ENCODE measurements at places on chromosomes 2 and 18.

DNA sequence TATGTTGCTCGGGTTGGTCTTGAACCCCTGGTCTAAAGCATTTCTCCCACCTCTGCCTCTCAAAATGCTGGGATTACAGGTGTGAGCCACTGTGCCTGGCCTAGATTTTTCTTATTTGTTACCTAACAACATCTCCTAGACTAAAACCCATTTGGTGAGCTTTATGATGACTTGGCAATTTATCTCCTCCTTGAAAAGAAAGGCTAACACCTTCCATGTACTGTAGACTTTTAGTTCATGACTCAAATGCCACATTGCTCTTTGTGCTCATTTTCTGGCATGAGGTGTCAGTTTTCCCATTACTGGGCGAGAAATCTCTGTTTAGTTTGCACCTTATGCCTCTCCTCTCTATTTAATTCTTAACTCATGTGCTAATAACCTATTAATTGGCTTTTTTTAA is 12.3 kb upstream of the SERPINB5 start:
- DNase-seq, result no peak

- no peak for DNase-seq
These were observed 7.6 kb downstream of the NMUR1 start for GRCh38 chr2:231522418-231523180.

GRCh38 chr18:59041819-59042815 is 97.6 kb upstream of the SEC11C start:
- peak; percentile 82 for DNase-seq

- no peak for DNase-seq
These were observed 562 bp downstream of the CENPA start for GRCh38 chr2:26786207-26787028.

DNA sequence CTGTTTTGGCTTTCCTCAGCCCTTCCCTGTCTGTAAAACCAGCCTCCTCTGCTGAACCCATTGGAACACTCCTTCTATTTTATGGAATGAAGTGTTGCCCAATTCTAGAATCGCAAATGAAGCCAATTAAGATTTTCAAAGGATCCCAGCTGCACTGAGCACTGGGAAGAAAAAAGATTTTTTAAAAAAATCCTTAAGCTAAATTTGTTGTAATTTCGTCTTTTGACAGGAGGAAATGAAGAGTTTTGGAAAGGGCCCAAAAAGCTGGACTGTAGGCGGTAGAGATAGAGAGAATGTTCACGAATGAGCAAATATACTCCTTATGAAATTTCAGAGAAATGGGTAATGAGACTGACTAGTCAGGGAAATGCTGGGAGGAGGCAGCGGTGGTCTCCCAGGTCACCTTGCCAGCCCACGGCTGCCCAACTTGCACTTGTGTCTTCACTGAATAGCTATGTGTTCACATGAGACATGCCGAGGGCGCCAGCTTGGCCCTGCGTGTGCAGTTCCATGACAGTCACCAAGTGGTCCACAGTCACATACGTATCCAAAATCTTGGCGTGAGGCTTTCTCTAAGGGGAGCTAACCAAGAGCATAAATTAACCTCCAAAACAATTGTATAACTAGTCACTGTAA is 69.9 kb downstream of the SGPP2 start:
- DNase-seq, result no peak

DNA sequence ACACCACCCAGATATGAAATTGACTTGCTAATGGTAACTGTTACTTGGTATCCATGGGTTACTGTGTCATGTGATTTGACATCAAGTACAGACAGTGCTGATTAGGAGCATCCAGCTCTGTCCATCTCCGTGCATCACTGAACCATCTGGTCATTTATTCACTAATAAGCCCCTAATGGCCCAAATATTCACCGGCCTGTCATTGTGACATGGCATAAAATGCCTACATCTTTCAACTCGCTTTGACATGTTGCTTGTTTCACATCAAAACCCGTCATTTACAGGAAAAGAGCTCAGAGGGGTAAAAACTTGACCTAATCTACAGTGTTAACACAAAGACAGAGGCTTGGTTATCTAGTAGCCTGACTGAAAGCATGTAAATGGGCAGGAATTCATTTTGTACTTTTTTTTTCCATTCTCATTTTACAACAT is 308.9 kb upstream of the ATP5MC3 start:
- no peak for DNase-seq

DNA sequence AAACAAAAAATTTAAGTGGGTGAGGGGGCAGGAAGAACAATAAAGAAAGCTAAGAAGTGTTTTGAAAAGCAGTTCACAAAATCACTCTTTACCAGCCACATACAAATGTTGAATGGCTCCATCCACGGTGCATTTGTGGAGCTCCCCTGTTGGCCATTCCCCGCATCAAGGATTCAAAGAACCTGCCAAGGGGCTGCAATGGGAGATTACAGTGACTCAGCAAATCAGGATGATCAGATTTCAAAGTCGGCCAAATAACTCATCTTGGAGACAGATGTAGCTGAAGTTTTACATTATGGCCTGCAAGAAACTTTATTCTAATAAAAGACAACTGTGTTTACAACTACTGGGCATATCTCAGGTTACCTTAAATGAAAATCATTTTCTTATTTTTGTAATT is 26.9 kb downstream of the COL4A3 start:
- DNase-seq, result no peak

DNA sequence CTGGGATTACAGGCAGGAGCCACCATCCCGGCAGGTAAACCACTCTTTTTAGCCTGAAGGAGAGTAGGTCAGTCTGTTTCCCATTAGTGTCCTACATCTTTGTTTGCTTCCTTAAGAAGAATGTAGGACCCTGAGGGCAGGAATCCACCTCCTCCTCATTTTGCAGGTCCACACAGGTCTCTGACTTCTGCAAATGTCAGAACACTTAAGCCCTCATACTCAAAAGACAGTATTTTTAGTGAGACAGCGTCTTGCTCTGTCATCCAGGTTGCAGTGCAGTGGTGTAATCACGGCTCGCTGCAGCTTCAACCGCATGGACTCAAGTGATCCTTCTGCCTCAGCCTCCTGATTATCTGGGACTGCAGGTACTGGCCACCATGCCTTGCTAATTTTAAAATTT is 9.3 kb downstream of the PSTPIP2 start:
- no peak for DNase-seq

DNA sequence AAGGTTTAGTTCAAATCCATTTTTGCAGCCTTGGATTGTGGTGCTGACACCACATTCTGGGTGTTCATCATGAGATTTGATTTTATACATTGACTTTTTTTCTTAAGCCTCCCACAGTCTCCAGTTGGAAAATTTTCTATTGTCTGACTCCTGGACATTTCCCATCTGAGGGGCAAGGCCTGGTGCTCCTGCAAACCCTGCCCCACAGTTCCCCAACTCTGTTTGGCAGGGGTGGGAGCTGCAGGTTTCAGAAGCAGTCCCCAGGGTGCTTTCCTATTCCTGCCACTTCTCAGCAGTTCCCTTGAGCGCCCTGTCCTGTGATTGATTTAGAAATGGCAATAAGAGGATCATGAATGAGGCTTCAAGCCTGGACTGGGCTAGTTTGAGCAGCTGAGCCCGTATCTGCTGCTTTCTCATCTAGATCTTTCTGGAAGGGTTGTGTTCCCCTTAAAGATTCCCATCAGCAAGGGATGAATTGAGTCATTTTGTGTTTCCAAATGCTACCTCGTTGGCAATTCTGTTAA is 77.0 kb downstream of the CIB4 start:
- no peak for DNase-seq

DNA sequence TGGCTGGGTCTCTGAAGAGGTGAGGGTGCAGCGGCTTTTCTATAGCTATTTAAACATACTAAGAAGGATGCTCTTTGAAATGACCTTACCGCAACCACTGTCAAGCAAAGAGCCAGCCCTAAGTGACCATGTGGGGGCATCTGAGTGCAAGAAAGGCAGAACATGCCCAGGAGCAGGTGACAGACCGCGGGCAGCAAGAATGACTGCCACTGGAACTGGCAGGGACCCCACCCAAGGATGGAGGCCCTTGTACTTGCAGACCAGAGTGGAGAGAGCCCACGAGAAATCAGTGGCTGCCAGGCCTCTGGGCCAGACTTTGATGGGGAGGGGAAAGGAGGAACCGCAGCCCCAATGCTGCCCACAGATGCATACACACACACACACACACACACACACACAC is 33.1 kb downstream of the DNMT3A start:
- no peak for DNase-seq

DNA sequence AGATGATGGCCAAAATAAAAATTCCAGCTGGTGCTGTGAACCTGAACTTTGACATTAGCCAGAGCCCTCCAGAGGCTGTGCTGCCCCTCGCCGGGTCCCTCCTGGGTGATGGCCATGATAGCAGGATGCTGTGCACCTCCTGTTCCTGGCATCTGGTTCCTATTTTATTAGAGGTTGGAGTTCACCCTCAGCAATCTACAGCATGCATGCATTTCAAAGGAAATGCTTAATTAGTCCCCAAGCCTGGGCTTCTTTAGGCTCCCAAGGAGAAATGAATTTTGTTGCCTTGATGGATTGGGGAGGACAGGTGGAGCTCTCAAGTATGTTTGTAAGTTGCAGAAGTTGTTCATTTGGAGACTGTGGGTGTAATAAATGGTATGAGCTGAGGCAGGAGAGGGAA is 166.9 kb downstream of the GLI2 start:
- no peak for DNase-seq

GRCh38 chr2:11371092-11371937 is 26.9 kb upstream of the ROCK2 start:
- no peak for DNase-seq

DNA sequence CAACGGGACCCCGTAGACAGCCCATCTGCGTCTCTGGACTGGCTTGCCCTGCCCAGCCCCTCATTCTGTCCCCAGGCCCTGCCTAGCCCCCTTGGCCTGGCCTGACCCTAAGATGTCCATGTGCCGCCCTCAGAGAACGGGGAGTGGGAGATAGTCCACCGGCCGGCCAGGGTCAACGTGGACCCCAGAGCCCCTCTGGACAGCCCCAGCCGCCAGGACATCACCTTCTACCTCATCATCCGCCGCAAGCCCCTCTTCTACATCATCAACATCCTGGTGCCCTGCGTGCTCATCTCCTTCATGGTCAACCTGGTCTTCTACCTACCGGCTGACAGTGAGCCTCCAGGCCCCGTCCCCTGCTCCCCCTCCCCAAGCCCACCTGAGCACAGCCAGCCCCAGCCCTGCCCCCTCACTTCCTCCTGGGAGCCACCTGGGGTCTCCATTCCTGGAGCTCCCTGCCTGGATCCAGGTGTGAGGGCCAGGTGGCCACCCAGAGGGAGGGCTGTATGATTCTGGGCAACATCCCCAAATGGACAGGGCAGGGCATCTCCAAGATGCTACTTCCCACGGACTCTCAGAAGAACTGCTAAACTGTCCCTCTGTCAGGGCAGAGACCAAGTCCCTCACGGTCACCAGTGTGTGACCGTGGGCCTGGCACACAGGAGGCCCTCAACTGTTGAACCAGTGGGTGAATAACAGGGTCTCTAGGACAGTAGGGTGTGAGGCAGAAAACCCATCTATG is 4.0 kb downstream of the CHRND start:
- DNase-seq, result no peak

DNA sequence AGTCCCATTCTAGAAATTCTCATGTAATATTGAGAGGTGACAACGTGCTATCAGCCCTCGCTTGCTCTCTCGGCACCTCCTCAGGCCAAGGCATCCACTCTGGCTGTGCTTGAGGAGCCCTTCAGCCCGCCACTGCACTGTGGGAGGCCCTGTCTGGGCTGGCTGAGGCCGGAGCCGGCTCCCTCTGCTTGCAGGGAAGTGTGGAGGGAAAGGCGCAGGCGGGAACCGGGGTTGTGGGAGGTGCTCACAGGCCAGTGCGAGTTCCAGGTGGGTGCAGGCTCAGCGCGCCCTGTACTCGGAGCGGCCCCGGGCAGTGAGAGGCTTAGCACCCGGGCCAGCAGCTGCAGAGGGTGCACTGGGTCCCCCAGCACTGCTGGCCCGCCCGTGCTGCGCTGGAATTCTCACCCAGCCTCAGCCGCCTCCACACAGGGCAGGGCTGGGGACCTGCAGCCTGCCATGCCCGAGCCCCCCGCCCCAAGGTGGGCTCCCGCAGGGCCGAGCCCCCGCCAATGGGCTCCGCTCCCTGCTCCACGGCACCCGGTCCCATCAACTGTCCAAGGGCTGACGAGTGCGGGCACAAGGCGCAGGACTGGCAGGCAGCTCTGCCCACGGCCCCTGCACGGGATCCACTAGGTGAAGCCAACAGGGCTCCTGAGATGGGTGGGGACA is 1680.6 kb upstream of the LRRTM1 start:
- no peak for DNase-seq

GRCh38 chr2:217451666-217452065 is 551.1 kb downstream of the TNS1 start:
- no peak for DNase-seq

DNA sequence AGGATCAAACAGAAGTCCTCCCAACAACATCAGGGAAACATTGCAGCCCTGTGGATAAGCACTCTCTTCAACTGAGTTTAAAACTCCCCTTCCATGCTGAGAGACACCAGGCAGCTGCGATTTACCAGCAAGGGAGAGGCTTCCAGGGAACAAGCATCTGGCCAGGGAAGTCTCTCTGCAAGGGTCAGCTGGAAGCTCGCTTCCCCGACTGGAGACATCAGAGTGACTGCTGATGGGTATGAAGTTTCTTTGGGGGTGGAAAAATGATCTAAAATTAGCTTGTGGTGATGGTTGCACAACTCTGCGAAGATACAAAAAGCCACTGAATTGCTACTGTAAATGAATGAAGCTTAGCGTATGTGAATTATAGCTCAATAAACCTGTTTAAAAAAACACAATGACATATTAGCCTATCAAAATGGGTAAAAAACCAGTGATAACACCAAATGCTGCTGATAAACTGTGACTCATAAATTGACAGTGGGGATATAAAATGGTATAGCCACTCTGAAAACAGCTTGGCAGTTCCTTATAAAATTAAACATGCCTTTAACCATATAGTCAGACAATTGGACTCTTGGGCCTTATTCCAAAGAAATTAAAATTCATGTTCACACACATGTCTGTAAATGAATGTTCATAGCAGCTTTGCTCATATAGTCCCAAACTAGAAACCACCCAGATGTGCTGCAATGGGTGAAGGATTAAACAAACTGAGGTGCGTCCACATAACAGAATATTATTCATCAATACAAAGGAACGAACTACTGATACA is 1082.0 kb downstream of the SOCS6 start:
- DNase-seq, result no peak

DNA sequence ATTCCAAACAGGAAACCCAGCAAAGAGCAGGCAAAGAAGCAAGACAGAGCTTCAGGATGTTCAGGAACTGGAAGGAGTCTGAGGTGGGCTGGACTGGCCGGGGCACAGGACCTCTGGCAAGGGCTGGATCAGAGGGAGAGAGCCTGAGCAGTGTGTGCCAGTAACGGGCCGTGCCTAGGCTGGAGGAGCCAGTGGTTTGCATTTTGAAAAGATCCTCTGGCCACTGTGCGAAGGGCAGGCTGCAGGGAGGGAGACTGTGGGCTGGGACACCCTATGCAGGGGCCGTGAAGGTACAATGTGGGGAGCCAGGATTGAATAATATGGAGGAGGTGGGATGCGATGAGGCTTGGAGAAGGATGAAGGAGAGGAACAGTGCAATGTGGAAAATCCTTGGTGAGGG is 6.2 kb upstream of the SDC1 start:
- no peak for DNase-seq

All from GM04504 (cell line).